ENCODE measurements at places on chromosomes 6 and 20.

DNA sequence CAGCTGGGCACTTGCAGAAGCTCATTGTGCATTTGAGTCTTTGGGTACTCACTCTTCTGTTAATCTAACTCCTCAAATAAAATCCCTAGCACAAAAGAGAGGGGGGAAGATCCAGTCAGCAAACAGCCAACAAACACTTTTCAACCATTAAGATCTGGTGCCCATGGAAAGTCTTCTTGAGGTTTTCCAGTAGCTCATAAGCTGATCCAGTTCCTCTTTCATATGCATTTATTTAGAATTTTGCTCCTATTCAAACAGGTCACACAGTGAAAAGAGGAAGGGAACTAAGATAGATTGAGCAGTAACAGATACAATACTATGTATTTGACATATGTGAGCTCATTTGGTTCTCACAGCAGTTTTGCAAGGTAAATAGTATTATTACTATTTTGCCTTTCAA is 38.6 kb downstream of the HLA-DPB1 start:
- DNase-seq = no peak

GRCh38 chr6:139647016-139647415 is 272.6 kb upstream of the CITED2 start:
- DNase-seq = no peak

- no peak for DNase-seq
Observed at GRCh38 chr20:16544949-16545348, 28.3 kb downstream of the KIF16B start.

- DNase-seq = peak; percentile 2
Observed at GRCh38 chr20:63149531-63150192, 66.3 kb downstream of the YTHDF1 start.

GRCh38 chr6:16238057-16238962 is at the start of gene GMPR:
GMPR (plus strand) TSS chr6:16238587; CDS start chr6:16238694, 107 bp downstream.
- peak; percentile 21 for DNase-seq

DNA sequence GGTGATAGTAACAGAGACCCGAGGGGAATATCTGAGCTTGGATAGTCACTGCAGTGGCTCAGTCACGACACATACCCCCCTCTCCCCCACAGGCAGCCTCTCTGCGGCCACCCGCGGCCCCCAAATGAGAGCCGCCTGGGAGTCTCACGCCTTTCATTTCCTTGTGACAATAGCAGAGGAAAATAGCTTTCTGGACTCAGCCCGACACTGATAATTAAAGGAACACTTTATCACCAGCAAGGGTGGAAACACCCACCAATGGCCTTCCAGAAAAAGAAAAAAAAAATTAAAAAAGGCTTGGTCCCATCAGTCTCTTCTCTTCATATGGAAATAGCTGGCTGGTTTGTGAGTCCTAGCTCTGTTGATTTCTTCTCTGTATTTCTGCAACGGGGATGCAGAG is 35.1 kb upstream of the KCNG1 start:
- DNase-seq = no peak

DNA sequence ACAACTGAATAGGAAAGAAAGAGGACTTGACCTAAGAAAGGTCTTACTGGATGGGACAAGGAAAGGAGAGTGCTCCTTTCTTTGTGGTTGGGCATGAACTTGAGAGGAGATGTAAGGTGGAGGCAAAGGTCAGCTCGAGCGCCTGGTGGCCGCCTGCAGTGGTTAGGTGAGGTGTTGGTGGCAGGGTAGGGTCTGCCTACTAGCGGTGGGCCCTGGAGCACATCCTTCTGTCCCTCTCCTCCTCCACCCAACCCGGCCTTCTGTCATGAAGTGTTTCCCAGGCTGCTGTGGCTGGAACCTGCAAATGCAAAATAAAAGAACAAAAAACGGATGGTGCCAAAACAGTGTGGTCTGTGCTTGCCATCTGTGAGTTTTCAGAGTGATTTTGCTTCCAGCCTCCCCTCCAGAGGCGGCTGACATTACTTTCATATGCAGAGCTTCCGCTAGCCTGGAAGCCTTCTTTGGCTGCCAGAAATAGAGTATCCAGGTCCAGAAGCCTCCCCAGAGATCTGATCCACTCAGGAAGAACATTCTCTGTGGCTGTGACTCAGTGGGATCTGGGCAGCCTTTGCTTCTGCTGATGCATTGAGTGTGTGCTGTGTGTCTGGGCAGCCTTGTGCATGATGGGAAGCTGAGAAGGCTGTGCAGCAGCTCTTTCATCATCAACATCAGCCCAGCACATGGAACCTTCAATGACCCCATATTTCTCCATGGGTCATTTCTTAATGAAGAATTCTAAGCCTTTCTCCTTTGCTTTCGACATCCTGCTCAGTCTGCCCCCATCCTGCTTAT is 79.8 kb upstream of the FAM184A start:
- no peak for DNase-seq

- DNase-seq = no peak
Observed at GRCh38 chr6:146856296-146856695, 257.5 kb downstream of the ADGB start.

GRCh38 chr6:9543649-9544048 is 871.2 kb downstream of the TFAP2A start:
- DNase-seq = no peak

DNA sequence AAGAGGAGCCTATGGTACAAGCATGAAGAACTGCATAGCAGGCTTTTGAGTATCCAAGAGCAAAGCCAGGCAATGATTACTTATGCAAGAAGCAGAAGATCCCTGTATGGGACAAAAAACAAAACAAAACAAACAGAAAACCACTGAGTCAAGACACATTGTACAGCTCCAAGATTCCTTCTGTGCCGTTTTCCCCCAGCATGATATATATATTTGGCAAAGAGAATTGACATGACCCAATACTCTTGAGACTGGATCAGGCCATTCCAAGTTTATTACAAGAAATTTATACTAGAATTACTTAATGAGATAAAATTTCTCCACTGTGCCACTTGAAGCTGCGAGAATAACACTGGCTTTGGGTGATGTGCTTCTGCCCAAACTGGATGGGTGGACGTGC is 65.5 kb downstream of the TRMT11 start:
- DNase-seq = no peak

DNA sequence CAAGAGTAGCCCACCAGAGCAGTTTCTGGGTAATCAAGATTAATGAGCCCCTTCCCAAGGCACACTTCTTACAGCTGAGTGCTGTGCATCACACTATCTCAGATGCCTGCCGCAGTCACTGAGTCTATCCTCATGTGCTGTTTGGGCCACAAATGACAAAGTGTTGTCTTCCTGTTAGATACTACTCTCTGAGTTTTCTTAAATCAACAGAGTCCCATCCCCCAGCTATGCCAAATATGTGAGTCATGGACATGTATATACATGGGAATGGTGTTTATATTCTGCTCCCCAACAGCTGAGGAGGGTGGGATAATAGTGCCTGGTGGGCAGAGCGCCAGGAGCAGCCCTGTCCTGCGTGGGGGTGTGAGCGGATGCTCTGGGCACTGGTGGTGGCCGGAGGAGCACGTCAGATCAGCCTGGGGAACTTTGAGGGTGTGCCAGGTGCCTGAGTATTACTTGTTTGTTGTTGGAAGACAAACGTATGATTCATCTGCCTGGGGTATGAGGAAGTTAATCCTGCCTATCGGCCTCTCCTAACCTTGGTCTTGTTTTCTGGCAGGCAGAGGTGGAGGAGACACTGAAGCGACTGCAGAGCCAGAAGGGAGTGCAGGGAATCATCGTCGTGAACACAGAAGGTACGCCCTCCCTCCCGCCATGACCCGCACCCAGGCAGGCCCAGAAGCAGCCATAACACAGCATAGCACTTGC is 9.6 kb downstream of the DYNLRB1 start:
- DNase-seq = peak; percentile 83

DNA sequence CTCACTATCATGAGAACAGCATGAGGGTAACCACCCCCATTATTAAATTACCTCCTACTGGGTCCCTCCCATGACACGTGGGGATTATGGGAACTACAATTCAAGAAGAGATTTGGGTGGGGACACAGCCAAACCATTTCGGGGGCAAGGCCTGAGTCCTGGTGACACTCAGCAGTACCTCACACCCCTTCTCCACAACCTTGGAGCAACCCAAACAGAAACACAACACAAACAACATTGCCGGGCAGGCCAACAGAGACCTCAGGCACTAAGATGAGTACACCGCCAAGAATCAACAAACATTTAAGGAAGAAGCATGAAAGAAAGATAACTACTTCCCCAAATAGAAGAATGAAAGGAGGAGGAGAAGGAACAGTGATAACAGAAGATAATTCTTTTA is 16.9 kb downstream of the MOCS1 start:
- no peak for DNase-seq

- no peak for DNase-seq
Observed at GRCh38 chr6:11012976-11013720, 31.0 kb downstream of the ELOVL2 start.

- DNase-seq = no peak
Observed at GRCh38 chr6:155628306-155628705, 172.7 kb upstream of the NOX3 start.

DNA sequence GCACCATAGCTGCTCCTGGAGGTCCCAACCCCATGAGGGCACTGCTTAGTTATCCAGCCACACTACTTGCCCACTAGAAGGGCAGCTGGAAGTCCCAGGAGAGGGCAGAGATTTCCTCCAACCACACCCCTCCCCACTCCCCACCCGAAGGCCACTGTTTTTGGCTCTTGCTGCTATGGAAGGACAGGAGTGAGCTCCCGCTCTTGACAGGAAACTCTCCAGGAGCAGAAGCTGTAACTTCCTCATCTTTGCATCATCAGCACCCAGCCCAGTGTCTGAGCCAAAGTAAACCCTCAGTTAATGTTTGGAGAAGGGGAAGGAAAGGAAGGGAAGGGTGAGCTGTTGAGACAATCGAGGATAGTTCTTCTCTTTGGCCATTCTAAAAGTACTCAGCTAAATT is 120.7 kb downstream of the MTFR2 start:
- no peak for DNase-seq

- peak; percentile 70 for DNase-seq
Observed at GRCh38 chr6:134422426-134423231, 104.7 kb upstream of the SGK1 start.

DNA sequence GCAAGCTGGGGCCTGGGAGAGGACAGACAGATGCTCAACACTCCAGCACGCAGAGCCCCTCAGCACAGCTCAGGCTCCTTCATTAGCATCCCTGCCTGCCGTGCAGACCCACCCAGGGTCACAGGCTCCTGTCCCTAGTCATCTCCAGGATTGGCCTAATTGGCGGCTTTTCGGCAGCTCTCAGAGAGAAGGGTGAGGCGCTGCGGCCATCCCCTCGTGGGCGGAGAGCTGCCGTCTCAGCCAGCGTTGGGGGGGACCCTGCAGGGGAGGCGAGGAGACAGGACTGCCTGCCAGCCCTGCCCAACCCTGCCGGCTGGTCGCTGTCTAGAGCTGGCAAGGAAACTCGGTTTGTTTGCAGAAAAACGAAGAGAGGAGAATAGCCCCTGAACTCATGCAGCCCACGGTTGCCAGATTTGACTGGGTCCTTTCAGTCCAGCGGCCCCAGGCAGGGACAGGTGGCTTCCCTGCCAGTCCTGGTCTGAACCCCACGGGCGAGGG is 26.8 kb downstream of the BHLHE23 start:
- DNase-seq = no peak

DNA sequence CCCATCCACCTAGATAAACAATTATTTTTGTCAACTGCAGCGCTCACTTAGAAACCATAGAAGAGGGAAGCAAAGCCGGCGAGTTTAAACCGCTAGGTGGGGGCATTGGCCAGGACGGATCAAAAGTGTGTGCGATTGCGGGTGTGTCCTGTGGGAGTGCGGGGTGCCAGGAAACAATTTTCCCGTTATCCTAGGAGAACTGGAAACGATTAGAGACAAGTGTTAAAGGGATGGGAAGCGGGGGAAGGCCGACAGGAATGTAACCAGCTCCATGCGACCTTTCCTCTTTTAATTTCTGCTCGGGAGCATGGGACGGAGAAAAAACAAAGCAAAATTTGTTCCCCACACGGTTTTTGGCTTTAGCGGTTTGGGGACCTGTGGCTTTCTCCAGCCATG is 2.8 kb upstream of the HTR1B start:
- peak; percentile 42 for DNase-seq

DNA sequence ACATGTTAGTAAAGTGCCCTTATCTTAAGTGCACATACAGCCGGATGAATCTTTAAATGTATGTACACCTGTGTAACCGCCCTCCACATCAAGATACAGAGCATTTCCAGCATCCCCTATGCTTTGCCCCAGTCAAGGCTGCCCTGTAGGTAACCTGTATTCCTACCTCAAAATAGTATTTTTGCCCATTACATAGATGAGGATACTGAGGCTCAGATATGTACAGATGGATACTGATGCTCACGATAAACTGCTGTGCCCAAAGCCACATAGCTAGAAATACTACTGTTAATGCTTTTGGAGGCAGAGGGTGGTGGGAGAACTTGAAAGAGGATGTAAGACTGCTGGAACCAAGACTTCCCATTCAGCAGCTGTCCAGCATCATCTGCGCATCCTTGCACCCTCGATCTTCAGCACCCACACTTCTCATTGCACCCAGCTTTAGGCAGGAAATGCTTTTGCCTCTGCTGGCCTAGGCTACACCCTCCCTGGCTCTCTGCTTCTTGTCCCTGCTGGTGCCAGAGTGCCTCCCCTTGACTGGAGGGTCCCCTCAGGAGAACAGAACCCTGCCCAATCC is 27.0 kb upstream of the ZFAND3 start:
- no peak for DNase-seq

- DNase-seq = peak; percentile 97
Observed at GRCh38 chr6:26183581-26184366, 96.5 kb downstream of the HFE start.

GRCh38 chr6:9621276-9621675 is 793.6 kb downstream of the TFAP2A start:
- no peak for DNase-seq

- no peak for DNase-seq
Observed at GRCh38 chr6:4965562-4966389, 38.1 kb downstream of the RPP40 start.

DNA sequence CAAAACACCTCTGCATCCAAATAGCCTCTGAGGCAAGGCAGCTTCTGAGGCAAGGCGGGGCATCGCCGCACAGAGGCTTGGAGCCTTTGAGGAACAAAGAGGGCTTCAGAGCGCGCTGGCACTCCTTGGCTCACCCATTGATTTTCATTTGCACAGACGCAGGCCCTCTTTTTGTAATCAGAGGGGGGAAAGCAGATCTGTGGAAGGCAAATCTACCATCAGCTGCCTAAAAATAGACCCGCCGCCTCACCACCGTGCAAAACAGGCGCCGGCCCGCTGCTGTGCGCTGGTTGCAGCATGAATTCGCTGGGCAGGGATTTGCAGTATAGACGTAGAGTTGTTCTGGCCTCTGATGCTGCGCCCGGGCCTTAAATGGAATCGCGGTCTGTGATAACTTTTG is 69.9 kb upstream of the STMND1 start:
- peak; percentile 80 for DNase-seq
